ENCODE measurements at places on chromosomes 7 and 10.

- DNase-seq = no peak
These were observed 362.0 kb upstream of the NFE2L3 start for GRCh38 chr7:25789701-25790640.

DNA sequence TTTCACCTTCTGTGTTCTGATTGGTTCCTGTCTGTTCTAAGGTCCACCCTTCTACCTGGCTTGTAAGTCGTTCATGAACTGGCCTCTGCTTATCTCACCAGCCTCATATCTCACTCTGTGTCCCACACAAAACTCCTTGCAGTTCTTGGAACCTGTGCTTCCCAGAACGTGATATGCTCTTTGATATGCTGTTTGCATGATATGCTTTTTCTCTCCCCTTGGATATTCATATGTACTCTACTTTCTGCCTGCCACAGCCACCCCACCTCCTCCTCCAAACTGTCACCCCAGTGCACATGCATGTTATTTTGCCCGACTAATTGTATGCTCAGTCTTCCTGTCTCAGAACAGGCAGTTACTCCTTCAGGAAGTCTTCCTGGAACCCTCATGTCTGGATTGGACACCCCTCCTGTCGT, 1.9 kb upstream of the ITPRIP start:
- DNase-seq = no peak

- no peak for DNase-seq
These were observed 2.3 kb downstream of the GRM8 start for GRCh38 chr7:127250312-127251035.

GRCh38 chr7:101562531-101563197, 66.4 kb downstream of the MYL10 start:
- no peak for DNase-seq

- DNase-seq = no peak
These were observed 218.8 kb downstream of the AUTS2 start for GRCh38 chr7:69817121-69817520.

- DNase-seq = no peak
These were observed 172.9 kb downstream of the LRRC4 start for GRCh38 chr7:127858091-127858914.

- DNase-seq = no peak
These were observed 472.0 kb downstream of the RPS24 start for GRCh38 chr10:78505657-78506056.

- no peak for DNase-seq
These were observed 32.7 kb downstream of the TSPAN15 start for GRCh38 chr10:69483963-69484362.

DNA sequence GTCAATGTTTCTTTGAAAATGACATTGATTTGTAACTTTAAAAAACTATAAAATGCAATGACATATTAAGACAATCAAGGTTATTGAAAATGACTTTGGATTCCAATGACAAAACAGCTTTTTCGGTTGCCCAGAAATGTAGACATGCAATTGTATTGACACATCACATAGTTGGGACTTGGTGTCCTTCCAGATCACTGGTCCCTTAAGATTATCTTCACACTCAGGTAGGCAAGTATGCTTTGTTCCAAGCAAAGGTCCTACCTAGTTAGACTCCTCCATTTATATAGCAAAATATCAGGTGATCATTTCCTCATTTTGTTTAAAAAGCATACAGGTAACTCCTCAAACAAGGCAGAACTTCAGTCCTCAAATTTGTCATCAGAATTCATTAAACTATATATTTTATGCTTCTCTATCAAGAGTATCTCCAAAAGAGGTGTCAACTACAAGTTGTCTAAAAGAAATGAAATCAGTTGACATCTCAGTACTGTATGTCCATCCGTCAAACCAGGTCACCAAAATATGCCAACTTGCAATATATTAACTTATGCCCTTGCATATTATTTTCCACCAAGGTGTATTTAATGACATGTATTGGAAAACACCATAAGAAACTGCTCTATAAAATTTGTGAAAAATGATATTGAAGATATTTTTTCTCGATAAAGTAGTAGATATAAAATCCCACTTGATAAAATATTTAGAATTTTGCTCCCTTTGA, 64.6 kb downstream of the TSPAN12 start:
- DNase-seq = no peak

- peak; percentile 36 for DNase-seq
These were observed 36.1 kb downstream of the UBTD1 start for GRCh38 chr10:97534746-97535367.

DNA sequence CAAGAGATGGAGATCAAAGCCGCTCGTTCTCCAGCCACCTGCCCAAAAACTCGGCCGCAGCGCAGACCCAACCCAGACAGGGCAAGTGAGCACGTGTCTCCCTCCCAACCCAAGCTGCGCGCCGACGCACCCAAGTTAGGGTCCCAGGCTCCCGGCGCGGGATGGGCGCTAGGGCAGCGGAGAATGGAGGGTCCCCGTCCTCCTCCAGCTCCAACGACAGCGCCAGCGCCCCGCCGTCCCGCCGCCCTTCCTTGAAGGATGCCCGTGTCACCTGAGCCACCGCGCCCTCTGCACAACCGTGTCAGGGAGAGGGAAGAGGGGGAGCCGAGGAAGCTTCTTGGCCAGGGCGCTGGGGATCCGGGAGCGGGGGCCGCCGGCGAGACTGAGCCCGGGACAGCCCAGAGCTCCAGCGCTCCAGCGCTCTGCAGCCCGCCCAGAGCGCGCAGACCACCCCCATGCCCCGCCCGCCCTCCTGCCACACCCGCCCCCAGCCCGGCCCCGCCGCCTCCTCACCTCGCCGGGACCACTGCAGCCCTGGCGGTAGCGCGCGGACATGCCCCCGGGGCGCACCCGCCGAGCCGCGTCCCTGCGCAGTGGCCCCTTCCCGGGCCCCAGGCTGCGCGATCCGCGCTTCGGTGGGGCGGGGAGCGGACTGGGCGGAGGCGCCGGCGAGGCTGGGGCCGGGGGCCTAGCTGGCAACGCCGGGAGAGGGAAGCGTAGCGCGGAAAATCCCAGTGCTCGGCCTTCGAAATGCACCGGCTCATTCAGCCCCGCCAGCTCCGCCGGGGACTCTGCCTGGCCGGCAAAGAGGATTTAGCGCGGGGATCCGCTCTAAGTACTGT, at the start of gene SLC16A12:
Gene SLC16A12, minus strand, starts transcription at position 424 of the 842 bp plus-strand sequence. CDS start 73,016 bp downstream, outside the sequence.
- DNase-seq = no peak

- DNase-seq = no peak
These were observed 94.7 kb upstream of the RAB11FIP2 start for GRCh38 chr10:118141471-118141870.

DNA sequence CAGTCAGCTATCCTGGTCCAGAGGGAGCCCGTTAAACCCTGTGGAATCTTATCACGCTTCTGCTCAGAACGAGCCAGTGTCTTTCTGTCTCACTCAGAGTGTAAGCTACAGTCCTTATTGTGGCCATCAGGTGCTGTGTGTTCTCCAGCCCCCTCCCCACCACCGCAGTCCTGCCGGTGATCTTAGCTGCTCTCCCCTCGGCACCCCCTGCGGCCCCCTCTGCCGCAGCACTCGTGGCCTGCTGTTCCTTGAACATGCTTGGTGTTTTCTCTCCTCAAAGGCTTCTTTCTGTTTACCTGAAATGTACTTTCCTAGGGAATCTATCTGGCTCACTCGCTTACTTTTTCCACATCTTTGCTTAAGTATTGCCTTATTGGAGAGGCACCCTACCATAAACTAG, 38.2 kb upstream of the TMEM236 start:
- DNase-seq = no peak

- DNase-seq = no peak
These were observed 155.8 kb downstream of the MLLT10 start for GRCh38 chr10:21689881-21690280.

DNA sequence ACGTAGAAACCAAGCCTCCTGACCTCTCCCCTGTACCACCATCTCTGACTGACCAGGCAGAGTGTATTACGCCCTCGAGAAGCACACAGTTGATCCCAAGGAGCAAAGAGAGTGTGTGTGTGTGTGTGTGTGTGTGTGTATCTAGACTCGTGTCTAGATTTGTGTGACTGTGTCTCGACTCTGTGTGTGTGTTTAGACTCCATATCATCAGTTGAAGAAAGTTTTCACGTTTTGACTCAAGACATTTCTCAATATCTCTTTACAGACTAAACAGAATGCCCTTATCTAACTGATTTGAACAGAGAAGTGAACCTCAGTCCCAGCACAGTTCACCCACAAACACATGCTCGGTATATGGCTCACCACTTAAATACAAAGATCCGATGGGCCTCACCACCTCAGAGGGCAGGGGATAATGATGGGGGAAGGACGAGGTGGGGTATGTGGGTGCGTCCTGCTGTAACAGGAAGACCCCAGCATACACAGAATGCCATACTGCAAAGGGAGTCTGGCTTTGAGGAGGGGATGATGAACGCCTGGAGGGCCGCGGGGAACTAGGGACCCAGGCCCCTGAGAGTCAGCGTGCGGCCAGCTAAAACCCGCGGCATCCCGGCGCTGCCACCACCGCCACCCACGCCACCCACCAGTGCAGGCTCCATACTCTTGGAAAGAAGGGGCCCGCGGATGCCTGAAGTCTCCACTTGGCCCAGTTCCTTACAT, 780 bp downstream of the ALDH18A1 start:
- peak; percentile 36 for DNase-seq

DNA sequence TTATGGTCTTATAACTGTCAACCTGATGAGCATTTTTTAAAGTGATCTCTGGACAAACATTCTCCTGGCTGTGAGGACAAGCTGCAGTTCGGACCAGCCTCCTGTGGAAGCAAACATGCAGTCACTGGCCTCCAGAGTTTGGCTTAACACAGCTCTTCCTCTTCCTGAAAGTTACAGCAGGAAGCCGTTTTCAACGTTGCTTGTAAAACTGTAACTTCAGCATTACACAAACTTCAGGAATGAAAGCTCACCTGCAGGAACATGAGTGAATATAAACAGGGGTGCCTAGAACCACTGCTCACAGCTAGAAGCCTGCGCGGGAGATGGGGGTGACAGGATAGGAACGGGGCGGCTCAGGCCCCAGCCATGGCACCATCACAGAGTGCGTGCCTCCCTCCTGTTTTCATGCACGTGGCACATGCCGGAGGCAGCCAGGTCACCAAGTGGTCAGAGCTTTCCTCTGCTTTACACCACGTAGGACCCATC, 292.9 kb upstream of the PITRM1 start:
- no peak for DNase-seq

DNA sequence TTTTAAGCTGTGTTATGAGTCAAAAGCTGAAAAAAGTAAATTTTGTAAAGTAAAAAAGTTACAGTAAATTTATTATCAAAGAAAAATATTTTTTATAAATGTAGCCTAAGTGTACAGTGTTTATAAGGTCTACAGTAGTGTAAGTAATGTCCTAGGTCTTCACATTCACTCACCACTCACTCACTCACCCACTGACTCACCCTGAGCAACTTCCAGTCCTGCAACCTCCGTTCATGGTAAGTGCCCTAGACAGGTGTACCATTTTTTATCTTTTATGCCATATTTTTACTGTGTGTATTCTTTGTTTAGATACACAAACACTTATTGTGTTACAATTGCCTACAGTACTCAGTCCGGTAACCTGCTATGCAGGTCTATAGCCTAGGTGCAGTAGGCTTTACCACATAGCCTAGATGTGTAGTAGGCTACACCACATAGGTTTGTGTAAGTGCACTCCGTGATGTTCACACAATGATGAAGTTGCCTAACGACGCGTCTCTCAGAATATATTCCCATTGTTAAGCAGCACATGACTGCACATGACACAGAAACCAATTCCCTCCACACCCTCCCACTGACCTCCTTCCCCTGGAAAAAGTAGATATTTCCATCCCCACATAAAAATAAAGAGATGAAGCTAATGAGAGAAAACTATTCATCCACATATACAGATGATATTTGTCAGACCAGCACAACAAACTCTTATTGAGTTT, 44.8 kb upstream of the FGL2 start:
- DNase-seq = no peak

DNA sequence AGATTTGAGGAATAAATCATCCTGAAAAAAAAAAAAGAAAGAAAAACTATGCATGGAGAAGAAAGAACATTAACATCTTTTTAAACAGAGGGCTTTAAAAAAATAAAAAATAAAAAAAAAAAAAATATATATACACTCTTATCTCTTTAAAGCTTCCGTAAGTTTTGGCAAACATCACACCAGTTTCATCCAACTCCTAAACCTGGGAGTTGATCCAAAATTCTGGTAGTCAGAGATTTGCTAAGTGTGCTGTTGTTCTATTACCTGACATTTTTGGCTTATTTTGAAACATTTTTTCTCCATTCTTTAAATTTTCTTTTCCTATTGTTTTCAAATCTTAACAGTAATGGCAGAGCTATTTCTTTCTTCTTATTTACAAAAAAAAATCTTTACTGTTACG, 273.1 kb downstream of the AGMO start:
- no peak for DNase-seq

DNA sequence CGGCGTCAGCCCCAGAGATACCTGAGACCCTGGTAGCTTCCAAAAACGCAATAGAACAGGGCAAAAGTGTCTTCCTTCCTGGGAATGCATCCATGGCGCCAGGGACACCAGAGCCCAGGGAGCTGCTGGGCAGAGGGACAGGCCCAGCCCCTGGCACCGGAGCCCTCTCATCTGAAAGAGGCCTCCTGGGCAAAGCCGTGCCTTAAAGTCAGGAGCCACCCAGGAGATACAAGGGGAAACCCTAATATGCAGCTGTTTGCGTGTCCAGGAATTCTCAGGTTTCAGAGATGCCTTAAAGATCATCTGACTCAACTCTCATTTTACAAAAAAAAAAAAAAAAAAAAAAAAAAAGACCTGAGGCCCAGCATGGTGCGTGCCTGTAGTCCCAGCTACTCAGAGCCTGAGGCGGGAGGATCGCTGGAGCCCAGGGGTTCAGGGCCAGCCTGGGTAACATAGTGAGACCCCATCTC, 28.0 kb downstream of the NUDT1 start:
- DNase-seq = no peak

GRCh38 chr7:23353172-23353571, 54.0 kb downstream of the MALSU1 start:
- no peak for DNase-seq

DNA sequence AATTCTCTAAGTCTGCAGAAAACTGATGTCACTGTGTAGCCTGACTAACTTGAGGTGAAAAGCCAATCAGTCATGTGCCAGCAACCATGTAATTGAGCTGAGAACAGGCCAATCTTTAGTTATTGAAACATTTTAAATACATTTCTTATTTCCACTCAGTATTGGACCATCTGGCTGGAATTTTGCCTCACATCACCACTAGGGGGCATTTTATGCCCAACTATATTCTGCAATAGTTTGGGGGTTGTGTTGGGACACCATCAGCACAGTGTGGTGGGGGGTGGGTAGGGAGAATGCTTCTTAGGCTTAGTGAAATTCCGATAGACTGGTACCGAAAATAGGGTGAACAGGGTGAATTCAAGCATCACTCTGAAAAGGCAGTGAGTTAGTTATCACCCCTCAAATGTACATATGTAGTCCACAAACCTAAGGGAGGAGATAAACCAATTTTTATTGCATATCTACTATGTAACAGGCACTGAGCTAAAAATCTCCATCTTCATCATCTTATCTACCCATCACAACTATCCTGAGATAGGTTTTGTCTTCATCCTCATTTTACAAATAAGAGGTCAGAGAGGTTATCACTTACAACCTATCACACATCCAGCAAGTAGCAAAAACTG, 17.8 kb downstream of the NPSR1 start:
- DNase-seq = no peak

DNA sequence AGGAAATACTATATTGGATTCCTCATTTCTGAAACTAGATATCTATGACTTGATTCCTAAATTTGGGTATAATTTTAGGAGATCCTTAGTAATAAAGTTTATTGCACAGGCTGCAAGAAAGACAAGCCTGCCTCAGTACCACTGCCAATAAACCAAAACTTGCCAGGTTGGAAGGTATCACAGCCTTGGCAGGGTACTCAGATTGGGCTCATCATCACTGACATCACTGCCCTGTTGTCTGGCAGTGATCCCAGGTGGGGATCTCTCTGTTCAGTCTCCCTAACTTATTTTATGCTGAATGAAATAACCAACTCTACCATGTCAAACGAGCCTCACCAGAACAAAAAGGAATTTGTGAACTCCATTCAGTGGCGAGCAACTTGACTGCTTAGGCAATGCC, 18.8 kb downstream of the FIGNL1 start:
- DNase-seq = no peak

All from activated naive CD4-positive, alpha-beta T cell treated with anti-CD3 and anti-CD28 coated beads, Interleukin-2, amount 50 U/mL, for 16 hours (primary cell).